Right atrium auricular region (tissue), 2 donors: ENCODE measurements at places on chromosomes 6 and 20. TPM values are rescaled to one million over a fixed set of nuclear protein-coding genes. Genes with fewer than 3 reads are reported as not detected.

GRCh38 chr6:34969662-34970265 is 80.7 kb downstream of the ANKS1A start:
- H3K27ac ChIP-seq: no peak overlapping the region
- H3K27me3 ChIP-seq: no peaks in the 10 kb centered on the region
- peaks cover 14% of the 10 kb centered on the region for H3K36me3 ChIP-seq
- no peak overlapping the region for H3K4me3 ChIP-seq
- no peak for DNase-seq

Gene ELOVL2
- total RNA-seq: 0.86 TPM

Gene ZNF391
- 1.3 TPM for total RNA-seq

Gene HLA-G
- total RNA-seq: not detected

DNA sequence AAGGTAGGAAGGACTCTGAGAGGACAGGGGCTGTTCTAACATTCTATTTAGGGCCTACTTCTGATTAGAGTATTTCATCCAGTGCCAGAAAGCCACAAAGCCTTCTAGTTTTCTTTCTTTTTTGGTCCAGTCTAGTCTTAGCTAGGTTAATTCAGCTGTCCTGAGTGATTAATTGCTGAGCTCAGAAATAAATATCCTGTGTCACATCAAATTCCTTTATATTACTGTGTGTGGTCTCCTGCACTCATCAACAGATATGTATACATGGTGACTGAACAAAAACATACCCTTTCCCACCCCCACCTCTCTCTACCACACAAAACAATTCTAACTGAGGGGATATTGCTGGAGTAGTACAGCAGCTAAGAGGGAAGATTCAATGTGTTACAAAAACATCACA is 601.5 kb upstream of the NRSN1 start:
- H3K27ac ChIP-seq: no peak overlapping the region
- no peak overlapping the region for H3K4me3 ChIP-seq
- H3K4me1 ChIP-seq: no peaks in the 10 kb centered on the region
- no peaks in the 10 kb centered on the region for H3K27me3 ChIP-seq
- no peaks in the 10 kb centered on the region for H3K36me3 ChIP-seq
- DNase-seq: no peak
